Fibroblast of lung (primary cell): ENCODE measurements at places on chromosomes 5 and 9. TPM values are rescaled to one million over a fixed set of nuclear protein-coding genes. Genes with fewer than 3 reads are reported as not detected.
A peak's percentile ranks its signal among the peaks of the same experiment; 100 is the strongest.

- H3K27ac ChIP-seq = no peak overlapping the region
- no peak for DNase-seq
- H3K4me3 ChIP-seq = no peak overlapping the region
Observed at GRCh38 chr5:93340881-93341280, 240.1 kb downstream of the NR2F1-AS1 start.

- H3K27ac ChIP-seq = no peak overlapping the region
- H3K27me3 ChIP-seq = peaks cover 26% of the 10 kb centered on the region
- no peak for DNase-seq
- no peak overlapping the region for H3K4me3 ChIP-seq
- H3K4me1 ChIP-seq = no peaks in the 10 kb centered on the region
- H3K36me3 ChIP-seq = no peaks in the 10 kb centered on the region
Observed at GRCh38 chr9:136741883-136742571, 713 bp downstream of the LCN10 start.

DNA sequence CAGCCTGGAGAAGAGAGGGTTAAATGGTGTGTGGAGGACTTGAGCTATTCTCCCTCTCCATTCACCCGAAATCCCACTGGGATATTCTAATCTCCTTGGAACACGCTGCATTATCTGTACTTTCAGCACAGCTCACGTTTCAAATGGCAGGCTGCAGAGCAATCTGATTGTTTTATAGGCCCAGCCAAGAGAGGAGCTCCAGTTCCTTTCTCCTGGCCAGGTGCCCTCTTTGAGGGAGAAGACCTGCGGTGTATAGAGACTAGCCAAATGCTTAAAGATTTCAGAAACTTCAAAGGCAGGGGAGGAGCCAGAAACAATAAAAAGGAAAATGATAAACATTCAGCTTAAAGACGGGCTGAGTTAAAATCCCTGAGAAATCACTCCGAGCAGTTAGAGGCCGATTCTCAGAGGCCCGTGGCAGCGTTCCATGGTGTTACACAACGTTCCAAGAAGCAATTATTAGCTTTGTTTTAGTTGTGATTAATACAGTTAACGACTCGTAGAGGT is 564.0 kb upstream of the KLF4 start:
- no peaks in the 10 kb centered on the region for H3K36me3 ChIP-seq
- H3K4me3 ChIP-seq = no peak overlapping the region
- no peaks in the 10 kb centered on the region for H3K27me3 ChIP-seq
- peak overlapping the region; percentile 42 for H3K27ac ChIP-seq
- peaks cover 26% of the 10 kb centered on the region for H3K4me1 ChIP-seq

GRCh38 chr5:179801304-179802206 is 5.1 kb downstream of the MGAT4B start:
- DNase-seq = no peak
- H3K27ac ChIP-seq = no peak overlapping the region
- H3K36me3 ChIP-seq = peaks cover 37% of the 10 kb centered on the region
- H3K27me3 ChIP-seq = no peaks in the 10 kb centered on the region

- H3K36me3 ChIP-seq = no peaks in the 10 kb centered on the region
- DNase-seq = no peak
- H3K4me3 ChIP-seq = no peak overlapping the region
- H3K27me3 ChIP-seq = no peaks in the 10 kb centered on the region
- H3K27ac ChIP-seq = no peak overlapping the region
Observed at GRCh38 chr5:168307022-168307421, 15.6 kb downstream of the WWC1 start.

- H3K4me3 ChIP-seq = no peak overlapping the region
- no peaks in the 10 kb centered on the region for H3K4me1 ChIP-seq
- H3K36me3 ChIP-seq = no peaks in the 10 kb centered on the region
- DNase-seq = no peak
- no peak overlapping the region for H3K27ac ChIP-seq
Observed at GRCh38 chr9:7387840-7388239, 411.7 kb downstream of the DMAC1 start.

DNA sequence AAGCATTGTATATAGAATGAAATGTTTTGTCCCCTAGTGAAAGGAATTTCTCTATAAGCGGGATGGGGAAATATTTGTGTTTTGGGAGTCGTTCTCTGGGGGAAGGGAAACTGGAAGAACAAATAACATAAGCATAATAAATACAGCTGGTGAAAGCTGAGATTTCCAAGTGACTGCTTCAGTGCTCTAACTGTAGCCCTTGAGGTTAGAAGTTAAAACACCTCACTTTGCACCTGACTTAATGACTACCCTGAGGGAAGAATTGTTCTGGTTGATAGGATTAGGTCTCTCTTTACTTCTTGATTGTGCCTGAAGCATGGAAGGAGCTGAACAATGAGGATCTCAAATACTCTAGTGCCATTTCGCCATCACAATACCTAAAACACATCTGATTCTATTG is 307.4 kb downstream of the MAN2A1 start:
- DNase-seq = no peak
- H3K27ac ChIP-seq = no peak overlapping the region
- H3K36me3 ChIP-seq = no peaks in the 10 kb centered on the region
- no peaks in the 10 kb centered on the region for H3K4me1 ChIP-seq
- H3K27me3 ChIP-seq = no peaks in the 10 kb centered on the region

GRCh38 chr9:7266911-7267595 is 509.3 kb downstream of the KDM4C start:
- no peaks in the 10 kb centered on the region for H3K36me3 ChIP-seq
- H3K4me1 ChIP-seq = no peaks in the 10 kb centered on the region
- H3K27ac ChIP-seq = no peak overlapping the region
- H3K27me3 ChIP-seq = no peaks in the 10 kb centered on the region

DNA sequence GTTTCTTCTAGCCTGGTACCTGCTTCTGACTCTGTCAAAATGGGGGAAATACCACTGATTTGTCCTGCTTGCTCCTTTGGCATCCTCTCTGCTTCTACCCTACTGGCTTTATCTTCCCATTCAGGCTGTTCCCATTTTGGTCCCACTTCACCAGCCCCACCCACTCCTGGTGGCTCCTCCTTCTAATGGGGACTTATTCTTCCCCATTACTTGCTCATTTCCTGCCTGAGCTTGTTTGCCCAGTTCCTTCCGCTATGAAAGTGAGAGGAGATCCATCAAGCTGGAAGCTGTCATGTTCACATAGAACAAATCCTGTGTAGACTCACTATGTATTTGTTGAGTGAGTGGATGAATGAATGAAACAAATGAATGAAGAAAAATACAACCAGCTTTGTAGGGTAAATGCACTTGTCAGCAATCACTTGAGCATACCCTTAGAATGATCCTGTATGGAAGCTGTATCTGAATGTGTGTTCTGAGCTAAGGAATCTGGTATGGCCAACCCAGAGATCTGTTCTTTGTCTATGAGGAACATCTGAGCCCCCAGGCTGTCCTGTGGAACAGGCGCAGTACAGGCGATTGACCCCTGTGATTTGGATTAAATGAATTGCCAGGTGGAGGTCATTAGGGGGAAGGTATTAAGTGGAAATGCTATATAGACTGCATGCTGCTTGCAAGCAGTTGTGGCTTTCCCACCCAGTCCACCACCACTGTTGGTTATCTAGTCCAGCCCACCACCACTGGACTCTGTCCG is 89.5 kb downstream of the APBA1 start:
- H3K27me3 ChIP-seq = no peaks in the 10 kb centered on the region
- no peaks in the 10 kb centered on the region for H3K36me3 ChIP-seq
- no peak overlapping the region for H3K4me3 ChIP-seq
- DNase-seq = no peak

GRCh38 chr9:133263557-133263956 is 11.4 kb downstream of the ABO start:
- H3K4me3 ChIP-seq = no peak overlapping the region
- H3K4me1 ChIP-seq = no peaks in the 10 kb centered on the region
- no peaks in the 10 kb centered on the region for H3K27me3 ChIP-seq
- H3K27ac ChIP-seq = no peak overlapping the region

GRCh38 chr9:105678163-105678562 is 15.9 kb downstream of the TAL2 start:
- no peaks in the 10 kb centered on the region for H3K27me3 ChIP-seq
- no peaks in the 10 kb centered on the region for H3K36me3 ChIP-seq
- DNase-seq = no peak
- no peaks in the 10 kb centered on the region for H3K4me1 ChIP-seq

- peaks cover 29% of the 10 kb centered on the region for H3K4me1 ChIP-seq
- no peak overlapping the region for H3K4me3 ChIP-seq
- no peaks in the 10 kb centered on the region for H3K27me3 ChIP-seq
- no peaks in the 10 kb centered on the region for H3K36me3 ChIP-seq
- peak; percentile 83 for DNase-seq
- peak overlapping the region; percentile 46 for H3K27ac ChIP-seq
Observed at GRCh38 chr5:10704949-10705621, 55.9 kb downstream of the DAP start.

DNA sequence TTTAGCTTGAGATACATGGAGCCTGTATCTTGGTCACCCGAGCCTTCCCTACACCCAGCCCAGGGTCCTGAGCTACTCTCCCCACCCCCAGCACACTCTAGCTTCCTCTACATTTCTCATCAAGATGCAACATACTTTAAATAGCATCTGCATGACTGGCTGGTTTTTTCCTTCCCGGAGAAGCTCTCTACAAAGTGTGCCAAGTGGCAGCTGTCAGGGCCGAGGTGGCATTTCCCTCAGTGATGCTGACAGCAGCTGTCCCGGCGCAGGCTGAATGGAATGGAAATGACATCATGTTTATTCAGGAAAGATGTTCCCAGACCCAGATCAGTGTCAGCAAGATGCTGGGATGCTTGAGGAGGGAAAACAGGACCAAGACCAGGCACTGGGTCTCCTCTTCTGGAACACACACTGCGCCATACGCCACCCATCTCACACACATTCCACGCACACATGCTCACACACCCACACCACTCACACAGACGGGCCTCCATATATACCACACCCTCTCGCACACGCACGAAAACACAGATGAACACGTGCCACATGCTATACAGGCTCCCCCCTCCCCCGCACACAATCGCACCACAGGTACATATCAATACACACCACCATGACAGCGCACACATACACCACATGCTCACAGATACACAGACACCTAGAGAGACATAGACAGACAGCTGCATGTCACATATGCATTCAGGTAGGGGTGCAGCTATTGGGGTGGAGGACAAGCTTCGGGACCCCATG is 67.8 kb downstream of the LHX2 start:
- peaks cover 4% of the 10 kb centered on the region for H3K4me1 ChIP-seq
- no peaks in the 10 kb centered on the region for H3K27me3 ChIP-seq
- H3K4me3 ChIP-seq = no peak overlapping the region
- H3K27ac ChIP-seq = no peak overlapping the region
- DNase-seq = peak; percentile 72

GRCh38 chr9:70220216-70220615 is 38.6 kb upstream of the SMC5 start:
- H3K27me3 ChIP-seq = no peaks in the 10 kb centered on the region
- no peaks in the 10 kb centered on the region for H3K36me3 ChIP-seq
- peaks cover 8% of the 10 kb centered on the region for H3K4me1 ChIP-seq
- H3K4me3 ChIP-seq = no peak overlapping the region

DNA sequence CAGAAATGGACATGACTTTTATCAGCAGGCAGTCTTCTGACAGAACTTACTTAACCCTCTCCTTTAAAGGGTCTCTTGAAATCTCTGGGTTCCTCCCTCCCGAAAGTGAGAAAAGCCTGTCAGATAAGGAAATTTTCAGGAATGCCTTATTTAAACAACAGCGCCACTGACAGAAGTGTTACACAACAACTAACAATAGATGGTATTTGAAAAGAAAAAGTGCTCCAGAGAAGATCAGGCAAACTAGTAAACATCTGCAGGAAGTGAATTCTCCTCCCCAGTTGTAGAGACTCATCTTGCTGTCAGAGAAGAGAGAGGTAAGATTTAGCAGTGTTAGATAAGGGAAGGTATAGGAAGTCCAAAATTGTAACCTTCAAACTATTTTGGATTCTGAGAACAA is 107.2 kb upstream of the NFIL3 start:
- DNase-seq = peak; percentile 16
- no peaks in the 10 kb centered on the region for H3K36me3 ChIP-seq
- no peaks in the 10 kb centered on the region for H3K27me3 ChIP-seq
- H3K4me3 ChIP-seq = no peak overlapping the region
- no peak overlapping the region for H3K27ac ChIP-seq

DNA sequence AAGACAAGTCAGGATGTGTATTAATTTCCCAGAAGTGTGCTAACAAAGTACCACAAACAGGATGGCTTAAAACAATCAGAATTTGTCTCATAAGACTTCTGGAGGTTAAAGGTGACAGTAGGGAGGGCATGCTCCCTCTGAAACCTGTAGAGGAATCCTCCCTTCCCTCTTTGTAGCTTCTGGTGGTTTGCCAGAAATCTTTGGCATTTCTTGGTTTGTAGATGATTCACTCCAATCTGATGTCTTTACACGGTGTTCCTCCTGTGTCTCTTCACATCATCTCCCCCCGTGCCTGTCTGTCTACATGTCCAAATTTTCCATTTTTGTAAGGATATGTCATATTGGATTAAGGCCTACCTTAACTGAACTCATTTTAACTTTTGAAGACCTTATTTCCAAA is 471.5 kb downstream of the ZNF608 start:
- no peaks in the 10 kb centered on the region for H3K27me3 ChIP-seq
- H3K36me3 ChIP-seq = no peaks in the 10 kb centered on the region
- DNase-seq = peak; percentile 33
- no peak overlapping the region for H3K4me3 ChIP-seq
- H3K4me1 ChIP-seq = no peaks in the 10 kb centered on the region
- H3K27ac ChIP-seq = no peak overlapping the region

GRCh38 chr5:7848296-7848695 is 2.6 kb downstream of the CFAP90 start:
- DNase-seq = no peak
- H3K27ac ChIP-seq = no peak overlapping the region
- no peak overlapping the region for H3K4me3 ChIP-seq
- no peaks in the 10 kb centered on the region for H3K36me3 ChIP-seq

GRCh38 chr9:124372038-124372437 is 43.2 kb downstream of the PSMB7 start:
- no peak overlapping the region for H3K27ac ChIP-seq
- H3K27me3 ChIP-seq = no peaks in the 10 kb centered on the region
- H3K4me1 ChIP-seq = peaks cover under 1% of the 10 kb centered on the region
- no peak overlapping the region for H3K4me3 ChIP-seq

The CDC25C gene
- total RNA-seq = 0.26 and 3.0 TPM in 2 replicates

The WNT8A gene
- not detected in 2 replicates for total RNA-seq

The CDKN2B gene
- total RNA-seq = 29.0 and 44.9 TPM in 2 replicates

The SGCD gene
- 21.1 and 67.5 TPM in 2 replicates for total RNA-seq

The CDH6 gene
- total RNA-seq = 9.8 and 10.4 TPM in 2 replicates

The CLK4 gene
- 23.4 and 27.9 TPM in 2 replicates for total RNA-seq

The ZNF454 gene
- 3.1 and 3.3 TPM in 2 replicates for total RNA-seq

The SOX30 gene
- total RNA-seq = under 0.01 TPM in 1 of 2 replicates, not detected in the other

The INSL6 gene
- total RNA-seq = not detected in 2 replicates

The TERT gene
- not detected in 2 replicates for total RNA-seq

The FBXW11 gene
- 96.3 and 113 TPM in 2 replicates for total RNA-seq
